ENCODE measurements at places on chromosomes 6 and 20.

DNA sequence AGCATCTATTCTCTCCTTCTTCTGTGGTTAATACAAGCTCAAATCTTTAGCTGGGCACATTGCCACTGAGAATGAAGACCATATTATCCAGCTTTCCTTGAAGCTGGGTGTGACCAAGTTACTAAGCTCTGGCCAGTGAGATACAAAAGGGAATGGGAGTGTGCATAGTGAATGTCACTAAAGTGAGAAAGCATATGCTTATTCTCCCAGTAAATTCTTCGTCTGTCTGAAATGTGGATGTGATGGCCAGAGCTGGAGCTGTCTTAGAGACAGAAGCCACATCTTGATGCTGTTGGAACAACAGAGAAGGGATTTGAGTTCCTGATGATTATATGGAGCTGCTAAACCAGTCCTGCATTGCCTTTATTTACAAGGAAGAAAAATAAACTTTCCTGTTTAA is 60.1 kb downstream of the SESN1 start:
- no peak for DNase-seq

GRCh38 chr6:136593748-136594490 is 43.7 kb upstream of the MAP7 start:
- DNase-seq, result no peak

- DNase-seq, result no peak
Measured at GRCh38 chr6:153328194-153328593, 197.1 kb upstream of the RGS17 start.

GRCh38 chr6:35569011-35569461 is 56.3 kb upstream of the TULP1 start:
- no peak for DNase-seq
